ENCODE measurements at places on chromosomes 5 and 9.

DNA sequence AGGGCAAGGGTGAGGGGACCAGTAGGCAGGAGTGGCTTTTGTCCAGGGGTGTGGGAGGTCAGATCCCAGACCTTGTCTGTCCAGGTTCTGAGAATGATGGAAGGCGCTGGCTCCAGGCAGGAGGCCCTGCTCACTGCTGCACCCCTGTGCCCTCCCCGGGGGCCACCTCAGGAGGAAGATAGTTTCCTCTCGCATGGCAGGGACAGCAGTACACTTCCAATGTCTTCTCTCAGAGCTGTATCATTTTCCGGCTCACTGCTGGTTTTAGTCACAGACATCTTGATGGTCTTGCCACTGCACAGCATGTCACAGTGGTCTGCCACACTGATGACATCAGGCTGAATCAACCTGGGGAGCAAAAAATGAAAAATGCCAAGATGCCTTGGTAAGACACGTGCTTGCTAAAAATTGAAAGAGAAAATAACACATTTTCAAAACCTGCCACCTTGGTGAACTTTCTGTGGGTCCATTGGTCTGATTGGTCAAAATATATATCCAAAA is 3.3 kb upstream of the SLC6A3 start:
- no peak for DNase-seq

- no peak for DNase-seq
Measured at GRCh38 chr5:11494340-11494739, 409.9 kb downstream of the CTNND2 start.

DNA sequence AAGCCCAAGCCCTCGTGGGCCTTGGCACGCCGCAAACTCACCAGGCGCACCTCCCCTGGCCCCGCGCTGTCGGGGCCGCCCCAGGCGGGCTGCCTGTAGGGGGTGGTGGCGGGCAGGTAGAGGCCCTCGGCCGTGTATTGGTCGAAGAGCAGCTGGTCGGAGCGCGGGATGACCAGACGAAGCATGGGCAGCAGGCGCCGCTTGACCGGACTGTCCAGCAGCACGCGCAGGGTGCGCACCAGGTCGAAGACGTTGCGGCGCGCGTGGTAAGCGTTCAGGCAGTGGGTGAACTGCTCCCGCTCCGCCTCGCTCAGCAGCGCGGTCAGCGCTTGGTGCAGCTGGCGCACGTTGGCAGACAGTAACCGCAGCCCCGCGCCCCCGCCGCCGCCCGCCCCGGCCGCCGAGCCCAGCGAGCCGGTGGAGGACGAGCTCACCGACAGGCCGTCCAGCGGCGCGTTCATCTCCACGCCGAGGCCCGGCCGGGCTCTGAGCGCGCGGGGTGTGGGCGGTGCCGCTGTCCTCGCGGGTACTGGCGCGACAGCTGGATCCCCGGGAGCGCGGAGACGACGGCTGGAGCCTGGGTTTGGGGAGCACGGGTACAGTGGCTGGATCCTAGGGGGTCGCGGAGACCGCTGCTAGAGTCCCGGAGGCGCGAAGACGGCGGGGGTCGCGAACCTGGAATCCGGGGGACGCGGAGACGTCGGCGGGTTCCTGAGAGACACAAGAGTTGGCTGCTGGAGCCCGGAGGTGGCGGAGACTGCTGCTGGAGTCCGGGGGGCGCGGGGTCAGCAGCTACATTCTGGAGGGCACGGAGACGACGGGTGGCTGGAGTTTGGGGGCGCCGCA is 709 bp downstream of the WHRN start:
- peak; percentile 52 for DNase-seq

GRCh38 chr9:117018966-117019617 is 332.0 kb downstream of the TRIM32 start:
- no peak for DNase-seq

- DNase-seq = no peak
Measured at GRCh38 chr5:170161069-170161468, 55.4 kb downstream of the FOXI1 start.

- no peak for DNase-seq
Measured at GRCh38 chr5:170655920-170656319, 127.6 kb upstream of the GABRP start.

DNA sequence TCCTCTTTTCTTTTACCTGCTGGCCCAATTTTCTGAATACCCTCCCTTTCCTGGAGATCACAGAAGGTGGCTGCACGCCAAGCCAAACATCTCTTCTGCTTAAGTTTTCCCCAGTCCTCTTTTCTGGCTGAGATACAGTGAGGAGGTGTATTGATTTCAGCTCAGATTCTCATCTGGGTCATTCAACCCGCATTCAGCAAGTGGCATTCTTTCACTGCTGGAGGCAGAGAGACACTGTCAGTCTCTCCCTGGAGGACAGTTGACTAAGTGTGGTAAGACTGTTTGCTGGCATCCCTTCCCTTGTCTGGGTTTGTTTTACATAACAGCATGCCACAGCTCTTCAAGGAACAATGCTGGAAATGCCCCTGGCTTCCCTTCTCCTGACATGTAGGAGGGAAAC is 60.5 kb downstream of the GABRG2 start:
- no peak for DNase-seq

- no peak for DNase-seq
Measured at GRCh38 chr5:39808656-39809055, 383.9 kb upstream of the DAB2 start.

- no peak for DNase-seq
Measured at GRCh38 chr5:139263536-139263935, 30.0 kb upstream of the MATR3 start.

- no peak for DNase-seq
Measured at GRCh38 chr9:10052181-10052580, 560.6 kb downstream of the PTPRD start.

DNA sequence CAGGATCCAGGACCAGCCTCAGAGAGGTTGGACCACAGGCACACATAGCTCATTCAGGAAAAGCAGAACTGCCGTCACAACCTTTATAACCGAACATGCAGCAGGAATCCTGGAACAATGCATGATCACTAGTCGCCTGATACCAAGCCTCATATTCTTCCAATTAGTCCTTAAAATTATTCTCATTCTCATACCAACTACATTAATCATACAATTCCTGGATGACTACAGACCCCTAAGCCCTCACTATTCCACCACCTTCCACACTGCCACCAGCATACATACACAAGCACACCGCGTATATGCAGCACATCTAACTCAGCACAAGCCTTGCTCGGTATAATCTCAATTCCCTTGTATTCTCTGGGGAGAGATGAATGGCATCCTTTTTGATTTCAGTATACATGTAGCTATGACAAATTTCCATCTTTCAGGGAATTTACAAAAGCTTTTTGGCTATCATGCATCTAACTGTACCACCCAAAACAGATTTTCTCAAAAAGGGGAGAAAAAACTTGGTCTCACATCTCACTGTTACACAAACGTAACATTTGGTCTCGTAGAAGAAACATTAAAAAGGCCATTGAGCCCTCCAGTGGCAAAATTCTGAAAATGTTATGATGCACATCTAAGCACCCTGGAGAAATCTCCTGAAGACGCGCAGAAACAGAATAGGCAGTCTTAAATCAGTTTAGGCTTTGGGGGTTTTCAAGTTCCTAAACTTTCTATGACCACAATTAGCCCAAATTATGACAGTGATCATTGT is 46.2 kb downstream of the MCTP1 start:
- no peak for DNase-seq

DNA sequence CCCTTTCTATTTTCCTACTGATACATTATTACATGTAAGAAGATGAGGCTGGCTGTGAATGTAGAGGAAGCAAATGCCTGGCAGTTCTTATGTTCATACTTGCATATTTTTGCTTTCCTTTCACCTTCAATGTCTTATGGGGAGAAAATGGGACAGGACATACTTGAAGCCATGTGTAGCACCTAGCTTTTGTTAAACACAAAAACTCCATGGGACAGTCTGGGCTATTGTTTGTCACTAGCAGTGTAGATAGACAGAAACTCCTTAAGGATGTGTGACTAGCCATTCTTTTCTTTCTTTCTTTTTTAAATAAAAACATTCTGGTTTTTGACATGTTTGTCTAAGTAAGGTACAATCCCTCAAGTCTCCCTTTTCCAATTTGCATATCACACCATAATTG is 122.7 kb downstream of the ARL15 start:
- DNase-seq = no peak

DNA sequence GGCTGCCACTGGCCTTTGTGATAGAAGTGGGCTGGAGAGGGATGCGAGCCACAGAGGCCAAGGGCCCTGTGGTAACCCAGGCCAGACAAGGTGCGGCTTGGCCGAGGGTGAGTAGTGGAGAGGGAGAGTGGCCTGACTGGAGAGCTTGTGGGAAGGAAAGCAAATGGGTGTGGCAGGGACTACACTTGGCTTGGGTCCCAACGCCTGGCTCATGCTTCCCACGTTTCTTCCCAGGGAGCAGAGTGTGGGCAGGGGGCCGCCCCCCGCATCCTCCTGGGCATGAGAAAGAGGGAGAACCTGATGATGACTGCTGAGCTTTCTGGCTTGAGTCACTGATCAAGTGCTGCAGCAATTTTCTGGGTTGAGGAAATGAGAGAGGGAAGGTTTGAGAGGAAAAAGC is 95.7 kb downstream of the ANKH start:
- no peak for DNase-seq

DNA sequence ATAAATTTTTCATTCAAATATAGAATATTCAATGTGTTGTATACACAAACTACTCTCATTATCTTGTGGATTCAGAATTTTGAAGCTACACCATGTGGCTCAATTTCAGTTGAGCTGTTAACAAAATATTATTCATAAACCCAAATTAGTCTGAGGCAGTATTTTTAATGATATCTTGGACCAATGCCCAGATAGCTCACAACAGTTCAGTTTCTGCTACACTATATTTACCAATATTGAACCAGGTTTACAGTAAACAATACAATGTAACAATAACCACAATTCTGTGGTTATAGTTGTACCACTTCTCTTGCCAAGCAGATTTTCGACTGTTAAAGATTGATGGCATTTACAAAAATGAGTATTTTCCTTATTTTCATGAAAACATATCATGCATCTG is 99.9 kb downstream of the SSBP2 start:
- no peak for DNase-seq

- no peak for DNase-seq
Measured at GRCh38 chr9:37561682-37562081, 14.5 kb downstream of the FBXO10 start.

GRCh38 chr9:129428864-129429577 is 191.9 kb downstream of the C9orf50 start:
- DNase-seq = no peak

DNA sequence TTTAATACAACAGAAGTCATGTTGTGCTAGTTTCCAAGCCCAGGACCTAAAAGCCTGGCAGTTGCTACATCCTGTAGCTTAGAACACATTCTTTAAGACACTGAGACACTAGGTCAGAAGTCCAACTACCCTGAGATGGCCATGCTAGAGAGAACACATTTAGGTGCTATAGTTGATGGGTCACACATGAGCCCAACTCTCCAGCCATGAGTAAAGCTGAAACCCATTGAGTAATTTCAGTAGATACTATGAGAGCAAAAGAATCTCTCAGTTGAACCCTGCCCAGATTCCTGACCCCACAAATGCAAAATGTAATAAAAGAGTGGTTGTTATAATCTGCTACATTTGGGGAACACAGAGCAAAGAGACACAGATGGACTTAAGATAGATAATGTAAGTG is 164.4 kb downstream of the SEMA5A start:
- DNase-seq = no peak

Data from uterus (tissue), 4 donors.